ENCODE measurements at places on chromosomes 7 and 10.
A peak's percentile ranks its signal among the peaks of the same experiment; 100 is the strongest.

DNA sequence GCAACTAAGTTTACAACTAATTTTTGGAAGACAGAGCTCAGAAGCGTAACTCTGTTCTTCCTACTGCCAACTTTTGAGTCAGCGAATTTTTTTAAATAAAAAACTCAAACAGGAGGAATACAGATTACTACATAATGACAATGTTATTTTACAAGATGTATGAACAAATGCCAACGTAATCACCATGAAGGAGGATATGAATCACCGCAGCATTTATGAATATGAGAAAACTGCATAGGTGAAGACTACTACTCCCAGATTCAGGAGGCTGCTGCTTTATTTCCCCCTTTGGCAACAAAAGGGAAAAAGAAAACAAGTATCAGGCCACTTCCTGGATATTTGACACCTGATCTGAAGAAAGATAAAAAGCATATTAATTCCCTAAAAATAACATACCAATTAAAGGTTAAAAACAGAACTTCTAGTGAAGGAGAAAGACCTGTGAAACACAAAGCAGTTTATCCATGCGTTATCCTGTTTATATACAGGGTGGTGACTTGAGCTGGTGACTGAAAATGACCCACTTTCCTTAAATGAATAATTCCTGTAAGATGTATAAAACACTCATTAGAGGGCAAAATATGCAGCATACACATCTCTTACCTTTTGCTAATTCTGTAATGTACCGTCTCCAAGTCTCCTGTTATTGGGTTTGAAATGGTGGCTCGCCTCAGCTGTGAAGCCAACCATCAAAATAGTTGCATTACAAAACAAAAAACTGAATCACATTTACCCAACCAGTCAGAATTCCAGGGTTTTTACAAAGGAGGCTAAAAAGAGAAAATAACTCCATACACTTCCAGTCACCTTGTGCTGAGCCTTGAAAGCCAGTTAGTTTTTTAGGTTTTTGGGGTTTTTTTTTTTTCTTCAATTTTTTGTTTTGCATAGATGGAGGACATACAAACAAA lies 52.0 kb downstream of the P4HA1 start:
- DNase-seq: peak; percentile 12

DNA sequence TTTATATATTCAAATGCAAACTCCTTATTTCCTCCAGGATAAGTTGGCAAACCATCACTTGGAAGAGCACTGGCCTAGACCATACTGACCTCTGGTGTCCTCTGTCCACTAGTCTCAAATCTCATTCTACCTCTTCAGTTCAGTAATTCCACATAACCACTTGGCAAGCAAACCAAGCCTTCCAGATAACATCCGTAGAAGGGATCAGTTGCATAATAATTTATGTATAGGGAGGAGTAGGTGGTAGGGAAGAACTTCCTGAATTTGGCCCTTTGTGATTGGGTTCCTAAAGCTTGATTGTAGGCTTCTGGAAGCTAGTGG lies 55.0 kb downstream of the WAC start:
- DNase-seq: peak; percentile 18

DNA sequence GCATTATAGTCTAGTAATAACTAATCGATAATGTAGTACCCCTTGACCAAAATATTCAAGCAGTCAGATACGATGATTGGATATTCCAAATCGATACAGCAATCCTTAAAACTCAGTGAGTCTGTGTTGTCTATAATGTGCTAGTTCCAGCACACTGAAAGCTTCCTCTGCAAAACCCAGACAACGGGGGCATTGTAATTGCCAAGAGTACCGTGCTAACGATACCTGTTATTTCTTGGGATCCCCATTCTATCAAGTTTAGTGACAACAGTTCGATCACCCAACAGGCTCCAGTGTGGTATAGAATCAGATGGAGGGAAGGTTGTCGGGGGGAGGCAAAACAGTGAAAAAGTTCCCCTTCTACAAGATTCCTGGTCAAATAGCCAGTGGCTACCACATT lies 865 bp downstream of the ZNF438 start:
- DNase-seq: no peak

DNA sequence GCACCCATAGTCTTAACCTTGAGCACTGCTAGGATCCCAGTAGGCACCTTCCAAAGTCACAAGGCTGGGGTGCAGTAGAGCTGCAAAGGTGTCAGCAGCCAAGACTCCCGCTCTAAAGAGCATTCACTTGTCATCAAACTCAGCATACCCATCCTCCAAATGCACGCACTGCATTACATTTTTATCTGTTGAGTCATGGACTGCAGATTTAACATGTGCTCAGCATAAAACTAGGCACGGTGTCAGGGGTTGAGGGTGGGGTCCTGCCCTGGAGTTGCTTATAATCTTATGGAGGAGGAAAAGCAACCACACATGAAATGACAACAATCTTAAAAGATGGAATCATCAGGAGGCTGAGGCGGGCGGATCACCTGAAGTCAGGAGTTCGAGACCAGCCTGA lies 102.6 kb downstream of the PARP12 start:
- DNase-seq: no peak

DNA sequence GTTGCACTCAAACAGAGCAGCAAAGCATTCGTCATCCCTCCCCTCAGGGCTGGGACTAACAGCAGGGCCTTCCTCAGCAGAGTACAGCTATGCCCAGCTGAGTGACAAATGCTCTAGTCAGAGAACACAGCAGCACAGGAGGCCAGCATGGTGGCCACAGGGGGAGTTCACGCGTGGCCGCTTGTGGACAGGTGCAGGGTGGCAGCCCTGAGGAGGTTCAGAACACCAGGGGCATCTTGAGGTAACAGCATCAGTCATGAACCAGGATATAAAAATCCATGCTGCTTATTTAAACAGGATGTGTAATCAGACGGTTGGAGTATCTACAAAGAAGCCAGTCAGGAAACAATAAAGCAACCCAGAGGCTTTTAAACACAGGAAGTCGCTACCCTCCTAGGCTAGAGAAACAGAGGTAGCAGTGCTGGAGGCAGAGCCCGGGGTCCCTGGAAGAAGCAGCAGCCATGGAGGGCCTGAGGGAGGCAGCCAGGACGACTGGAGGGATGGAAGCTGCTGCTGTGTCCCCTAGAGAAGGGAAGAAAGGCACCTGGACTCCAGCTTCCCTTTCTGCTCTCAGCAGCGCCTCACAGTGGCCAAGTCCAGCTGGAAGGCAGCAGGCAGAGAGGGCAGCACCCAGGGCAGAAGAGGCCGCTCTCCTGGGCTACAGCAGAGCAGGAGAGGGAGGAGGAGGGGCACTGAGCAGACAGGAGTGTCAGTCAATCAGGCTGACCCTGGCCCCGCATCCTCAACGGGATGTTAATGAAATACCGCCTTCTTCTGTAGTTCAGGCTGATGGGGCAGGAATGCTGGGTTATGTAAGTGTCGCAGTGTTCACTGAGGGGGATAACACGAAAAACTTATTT lies 70.8 kb upstream of the UCN3 start:
- peak; percentile 46 for DNase-seq

GRCh38 chr7:121167971-121168370 lies 160.8 kb upstream of the WNT16 start:
- DNase-seq: no peak

DNA sequence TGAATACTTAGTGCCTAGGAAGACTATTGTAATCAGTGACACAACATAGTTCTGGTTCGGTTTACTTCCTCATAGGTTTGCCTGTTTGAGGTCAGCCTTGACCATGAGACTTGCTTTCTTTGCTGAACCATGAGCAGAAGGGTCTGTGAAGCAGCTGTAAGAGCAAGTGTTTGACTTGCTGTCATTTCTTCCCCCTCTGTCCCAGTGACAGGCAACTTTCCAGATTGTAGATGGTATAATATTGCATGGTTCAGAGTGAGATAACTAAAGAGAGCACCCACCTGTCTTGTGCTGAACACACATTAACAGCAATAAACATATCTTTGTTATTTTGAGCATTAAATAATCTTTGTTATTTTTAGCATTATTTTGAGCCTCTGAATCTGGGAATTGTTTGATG lies 9.3 kb upstream of the RTKN2 start:
- DNase-seq: no peak

DNA sequence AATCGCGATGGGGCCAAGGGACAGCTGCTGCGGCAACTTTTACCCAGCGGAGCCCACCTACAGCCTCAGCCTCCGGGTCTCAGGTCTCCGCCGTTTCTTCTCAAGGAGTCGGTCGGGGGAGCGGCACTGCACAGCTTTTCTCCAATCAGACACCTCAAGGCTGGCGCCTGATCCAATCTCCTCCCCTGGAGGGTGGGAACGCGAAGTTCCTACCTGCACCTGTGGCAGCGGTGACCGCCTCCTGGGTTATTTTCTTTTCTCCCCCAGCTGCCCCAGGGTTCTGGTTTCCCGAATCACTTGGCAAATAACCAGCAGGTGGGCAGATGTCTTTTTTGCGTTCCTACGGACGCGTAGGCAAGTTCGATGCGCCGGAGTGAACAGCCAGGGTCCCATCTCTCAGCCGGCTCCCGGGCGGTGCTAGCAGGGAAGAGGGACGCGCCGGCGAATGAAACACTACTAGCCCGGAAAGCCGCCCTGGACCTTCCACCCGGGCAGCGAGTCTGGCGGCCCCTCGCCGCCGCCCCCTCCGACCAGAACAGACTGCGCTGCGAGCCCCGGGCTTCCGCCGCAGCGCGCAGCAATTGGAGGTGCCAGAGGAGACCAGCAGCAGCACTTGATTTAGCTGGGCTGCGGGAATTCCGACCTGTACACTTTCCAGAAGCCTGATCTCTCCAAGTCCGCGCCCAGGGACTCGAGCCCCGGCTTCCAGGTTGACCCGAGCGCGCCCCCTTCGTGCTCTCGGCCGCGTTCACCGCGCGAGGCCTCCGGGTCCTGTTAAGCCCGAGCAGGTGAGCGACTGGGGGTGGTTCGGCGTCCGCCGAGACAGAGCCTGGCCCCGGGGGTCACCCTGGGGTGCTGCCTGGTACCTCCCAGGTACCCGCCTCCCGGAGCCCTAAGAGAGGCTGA lies at the start of gene PRR15:
TSS of gene PRR15 (plus strand) at position 246 of the 906 bp plus-strand sequence. CDS start 2,495 bp downstream, outside the sequence.
- DNase-seq: peak; percentile 17

DNA sequence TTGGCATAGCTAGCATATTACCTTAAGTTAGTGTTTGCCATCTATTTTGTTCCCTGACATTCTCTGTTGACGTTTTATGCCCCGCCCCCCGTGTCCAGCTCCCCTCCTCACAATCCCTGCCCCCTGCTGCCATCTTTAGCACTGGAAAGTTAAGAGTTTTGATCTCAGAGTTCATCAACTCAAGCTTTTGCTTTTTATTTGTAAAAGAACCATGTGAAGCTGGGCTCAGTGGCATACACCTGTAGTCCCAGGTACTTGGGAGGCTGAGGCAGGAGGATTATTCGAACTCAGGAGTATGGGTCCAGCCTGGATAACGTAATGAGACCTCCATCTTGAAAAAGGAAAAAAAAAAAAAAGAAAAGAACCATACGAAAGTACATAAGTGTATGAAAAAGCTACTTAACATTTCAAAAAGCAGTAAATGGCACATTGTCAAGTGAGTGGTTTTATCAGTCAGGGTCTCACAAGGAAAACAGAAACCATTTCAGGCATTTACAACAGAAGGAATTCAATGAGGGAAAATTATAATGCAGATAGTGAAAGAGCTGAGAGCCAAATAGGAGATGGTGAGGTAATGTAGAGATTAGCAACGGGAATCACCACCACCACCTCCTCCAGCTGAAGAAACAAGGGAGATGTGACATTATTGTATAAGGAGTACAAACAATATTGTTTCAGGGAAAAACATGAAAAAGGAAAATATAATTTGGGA lies 64.9 kb downstream of the MCU start:
- DNase-seq: no peak

DNA sequence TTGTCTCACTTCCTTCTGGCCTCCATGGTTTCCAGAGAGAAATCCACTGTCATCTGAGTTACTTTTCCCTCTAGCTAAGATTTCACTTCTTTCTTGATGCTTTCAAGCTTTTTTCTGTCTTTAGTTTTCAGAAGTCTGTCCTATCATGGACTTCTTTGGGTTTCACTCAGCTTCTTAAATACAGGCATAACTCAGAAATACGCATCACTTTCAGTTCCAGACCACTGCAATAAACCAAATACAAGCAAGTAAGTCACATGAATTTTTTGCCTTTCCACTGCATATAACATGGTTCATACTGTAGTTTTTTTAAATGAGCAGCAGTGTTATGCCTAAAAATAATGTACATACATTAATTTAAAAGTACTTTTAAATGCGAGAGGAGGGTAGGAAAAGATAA lies 48.7 kb downstream of the STK17A start:
- no peak for DNase-seq

DNA sequence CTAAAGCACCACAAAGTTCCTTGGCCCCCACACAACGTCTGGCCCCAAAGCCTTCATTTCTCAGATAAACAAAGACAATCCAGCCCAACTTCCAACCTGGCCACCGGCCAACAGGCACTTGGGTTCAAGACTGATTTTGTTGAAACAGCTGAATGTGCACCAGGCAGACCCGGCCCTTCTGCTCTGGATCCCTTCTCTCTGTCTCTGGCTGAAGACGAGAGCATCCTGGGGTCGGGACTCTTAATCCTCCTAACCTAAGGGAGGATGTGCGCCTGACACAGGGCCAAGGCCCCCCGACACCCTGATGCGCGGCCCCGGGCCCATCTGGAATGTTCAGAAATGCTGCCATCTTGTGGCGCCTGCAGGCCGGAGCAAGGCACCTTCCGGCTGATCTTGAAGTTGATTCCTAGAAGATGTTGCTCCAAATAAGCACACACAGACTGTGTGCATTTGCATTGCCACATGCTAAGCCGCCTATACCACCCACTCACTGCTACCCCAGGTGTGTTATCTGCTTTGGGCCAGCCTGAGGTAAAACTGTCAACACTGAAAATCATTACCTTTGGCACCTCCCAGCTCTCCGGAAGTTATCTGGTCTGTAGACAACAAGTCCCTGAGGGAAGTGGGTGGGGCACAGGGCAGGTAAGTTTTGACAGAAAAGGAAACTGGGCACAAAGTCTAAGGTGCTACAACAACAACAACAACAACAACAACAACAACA lies 98.4 kb upstream of the HABP2 start:
- DNase-seq: peak; percentile 60
